Femur (tissue), 1 donor: ENCODE measurements at places on chromosomes 2 and 18.

- DNase-seq: no peak
These were observed 223.4 kb downstream of the TFCP2L1 start for GRCh38 chr2:121061633-121062032.

- no peak for DNase-seq
These were observed 8.7 kb downstream of the FAM178B start for GRCh38 chr2:96977631-96978195.

DNA sequence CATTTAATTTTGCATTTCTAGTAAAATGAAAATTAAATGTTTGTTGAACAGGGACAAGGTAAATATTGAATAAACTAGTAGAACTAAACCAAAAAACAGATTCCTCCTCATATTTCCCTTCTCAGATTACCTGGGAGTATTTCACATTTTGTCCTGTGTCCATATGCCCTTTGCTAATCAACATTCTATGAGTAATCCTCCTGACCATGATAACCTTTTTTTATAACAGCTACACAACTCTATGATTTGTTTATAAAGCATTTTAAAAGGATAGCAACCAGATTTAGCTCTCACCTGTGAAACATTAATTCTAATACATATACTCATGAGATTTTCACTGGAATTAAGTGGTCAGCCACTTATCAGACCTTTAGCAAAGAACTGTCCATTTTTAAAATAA is 7.1 kb upstream of the DSG2 start:
- no peak for DNase-seq

- no peak for DNase-seq
These were observed 12.1 kb upstream of the TRAF3IP1 start for GRCh38 chr2:238308177-238308576.

GRCh38 chr2:36362291-36362690 is 6.7 kb downstream of the CRIM1 start:
- DNase-seq: no peak

DNA sequence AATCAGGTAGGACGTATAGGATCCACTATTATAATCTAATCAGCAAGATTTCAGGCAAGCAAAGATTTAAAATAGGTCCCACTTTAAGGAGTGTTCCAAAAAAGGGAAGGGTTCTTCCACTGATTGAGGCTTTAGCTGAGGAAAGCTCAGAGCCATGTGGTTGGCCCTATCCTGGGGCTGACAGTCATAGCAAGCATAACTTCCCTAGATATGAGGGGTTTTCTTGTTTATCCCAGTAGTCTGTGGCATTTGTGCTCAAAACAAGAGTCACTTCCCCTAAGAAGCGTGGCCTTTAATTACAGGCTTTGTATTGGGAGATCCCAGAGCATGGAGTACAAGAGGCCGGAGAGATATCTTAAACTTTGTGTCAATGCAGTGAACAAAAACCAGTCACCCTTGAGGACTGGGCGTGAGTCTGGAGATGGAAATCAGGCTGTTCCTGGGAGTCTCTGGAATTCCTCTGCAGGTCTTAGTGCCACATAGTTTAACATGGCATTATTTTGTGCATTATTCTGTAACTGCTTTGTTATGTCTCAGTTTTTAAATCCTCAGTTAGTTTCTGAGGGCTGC is 136.9 kb upstream of the FBXO11 start:
- DNase-seq: no peak

GRCh38 chr2:229314117-229314516 is 43.0 kb upstream of the PID1 start:
- DNase-seq: no peak

GRCh38 chr2:109701362-109701761 is 87.2 kb downstream of the SOWAHC start:
- DNase-seq: no peak

GRCh38 chr18:76819411-76820136 is 2.8 kb upstream of the ZNF236 start:
- DNase-seq: no peak

- no peak for DNase-seq
These were observed 207.1 kb upstream of the KYNU start for GRCh38 chr2:142670362-142670761.

GRCh38 chr2:156455361-156455975 is 19.3 kb downstream of the GPD2 start:
- no peak for DNase-seq

GRCh38 chr18:47283476-47283875 is 32.0 kb upstream of the SKOR2 start:
- no peak for DNase-seq

DNA sequence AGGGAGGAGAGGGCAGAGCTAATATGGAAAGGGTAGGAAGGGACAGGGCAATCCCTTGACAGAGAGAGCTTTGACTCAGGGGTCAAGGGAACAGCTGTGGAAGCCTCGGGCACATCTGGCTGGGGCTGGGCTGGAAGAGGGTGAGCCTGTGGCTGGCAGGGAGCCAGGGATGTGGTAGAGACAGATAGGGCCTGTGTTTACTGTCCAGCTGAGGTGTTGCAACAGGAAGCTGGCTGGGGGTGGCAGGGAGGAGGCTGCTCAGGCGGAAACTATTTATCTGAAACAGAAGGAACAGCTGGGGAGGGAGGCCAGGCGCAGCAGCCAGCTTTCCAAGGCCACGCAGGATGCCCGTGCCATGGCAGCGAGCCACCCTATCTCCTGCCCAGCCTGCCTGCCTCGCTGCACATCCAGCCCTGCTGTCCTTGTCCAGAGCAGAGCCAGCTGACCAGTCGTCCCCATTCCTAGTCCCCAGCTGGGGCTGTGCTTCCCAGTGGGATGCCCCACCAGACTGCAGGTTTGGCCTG is 264.7 kb downstream of the CYP26B1 start:
- peak; percentile 82 for DNase-seq

DNA sequence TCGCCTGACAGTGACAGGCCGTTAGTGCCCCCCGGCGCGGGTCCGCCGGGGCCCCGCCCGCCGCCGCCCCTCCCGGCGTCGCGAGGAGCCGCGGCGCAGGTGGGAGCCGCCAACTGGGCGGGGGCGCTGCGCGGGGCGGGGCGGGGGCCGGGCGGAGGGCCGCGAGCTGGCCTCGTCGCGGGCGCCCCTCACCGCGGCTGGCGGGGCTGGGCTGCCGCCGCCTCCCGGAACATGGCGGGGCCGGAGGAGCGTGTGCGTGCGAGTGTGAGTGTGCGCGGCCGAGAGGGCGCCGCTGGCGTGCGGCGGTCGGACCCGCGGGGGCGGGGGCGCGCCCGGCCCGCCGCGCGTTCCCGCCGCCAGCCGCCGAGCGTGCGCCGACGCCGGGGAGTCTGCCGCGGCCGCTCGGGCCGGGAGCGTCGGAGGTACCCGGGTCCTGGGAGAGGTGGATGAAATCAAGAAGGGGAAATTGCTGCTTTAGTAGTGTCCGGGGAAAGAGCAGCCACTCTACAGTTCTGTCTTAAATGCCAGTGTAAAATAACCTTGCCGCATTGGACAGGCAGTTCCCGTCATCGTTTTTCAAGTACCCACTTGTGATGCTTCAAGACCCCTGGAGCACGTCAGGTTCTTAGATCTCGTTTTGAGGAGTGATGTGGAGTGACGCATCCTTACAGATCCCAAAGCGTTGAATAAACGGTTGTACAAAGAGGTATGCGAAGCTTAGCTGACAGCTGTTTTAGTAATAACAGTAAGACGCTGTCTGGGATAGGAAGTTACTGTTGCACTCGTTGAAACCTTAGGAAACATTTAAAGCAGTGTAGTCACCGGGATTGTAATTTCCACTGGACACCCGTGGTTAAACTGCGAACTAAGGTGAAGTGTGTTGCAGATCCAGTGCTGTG is 836 bp downstream of the ANKRD12 start:
- DNase-seq: peak; percentile 83

- DNase-seq: no peak
These were observed 13.6 kb upstream of the CYP27C1 start for GRCh38 chr2:127233710-127234109.

- no peak for DNase-seq
These were observed 36.3 kb downstream of the SMAD2 start for GRCh38 chr18:47893939-47894699.

GRCh38 chr2:146385031-146385430 is 1459.8 kb upstream of the ACVR2A start:
- no peak for DNase-seq

- no peak for DNase-seq
These were observed 45.2 kb downstream of the ST3GAL5 start for GRCh38 chr2:85843543-85843942.

GRCh38 chr2:53131416-53131815 is 636.2 kb upstream of the CHAC2 start:
- DNase-seq: no peak

GRCh38 chr2:109637749-109638570 is 23.8 kb downstream of the SOWAHC start:
- no peak for DNase-seq

DNA sequence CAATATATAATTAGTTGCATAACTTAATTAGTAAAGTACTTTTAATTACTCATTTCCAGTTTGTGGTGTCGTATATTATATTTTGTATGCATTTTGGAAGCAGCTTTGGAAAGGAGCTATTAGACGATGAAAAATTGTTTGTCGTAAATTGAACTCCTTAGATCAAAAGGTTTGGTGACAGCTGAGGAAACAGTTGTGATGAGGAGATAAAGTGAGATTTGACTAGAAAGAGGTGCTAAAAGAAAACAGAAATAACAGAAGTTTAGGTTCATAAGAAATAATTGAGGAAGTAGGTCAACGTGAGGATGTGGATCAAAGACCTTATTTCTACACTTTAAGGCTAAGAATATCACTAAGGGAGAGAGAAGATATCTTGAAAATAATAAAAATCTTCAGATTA is 141.9 kb upstream of the NETO1 start:
- DNase-seq: no peak

DNA sequence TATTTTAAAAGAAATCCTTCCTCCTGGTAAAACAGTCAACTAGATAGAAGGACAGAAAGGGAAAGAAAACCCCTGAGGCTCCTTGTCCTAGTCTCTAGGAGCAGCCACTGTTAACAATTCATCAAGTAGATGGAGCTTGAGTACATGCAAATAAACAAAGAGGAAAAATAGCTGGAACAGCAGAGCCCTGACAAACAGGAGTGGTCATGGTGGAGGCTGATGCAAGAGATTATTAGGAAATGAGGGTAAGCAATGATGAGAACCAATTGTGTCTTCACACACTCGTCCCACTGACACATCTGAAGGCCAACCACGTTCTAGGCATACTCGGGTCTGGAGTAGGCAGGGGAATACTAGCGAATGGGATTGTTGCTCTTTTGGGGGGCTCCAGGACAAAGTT is 9.2 kb downstream of the DLGAP1 start:
- DNase-seq: no peak

GRCh38 chr2:37809525-37809924 is 115.6 kb upstream of the RMDN2 start:
- no peak for DNase-seq

DNA sequence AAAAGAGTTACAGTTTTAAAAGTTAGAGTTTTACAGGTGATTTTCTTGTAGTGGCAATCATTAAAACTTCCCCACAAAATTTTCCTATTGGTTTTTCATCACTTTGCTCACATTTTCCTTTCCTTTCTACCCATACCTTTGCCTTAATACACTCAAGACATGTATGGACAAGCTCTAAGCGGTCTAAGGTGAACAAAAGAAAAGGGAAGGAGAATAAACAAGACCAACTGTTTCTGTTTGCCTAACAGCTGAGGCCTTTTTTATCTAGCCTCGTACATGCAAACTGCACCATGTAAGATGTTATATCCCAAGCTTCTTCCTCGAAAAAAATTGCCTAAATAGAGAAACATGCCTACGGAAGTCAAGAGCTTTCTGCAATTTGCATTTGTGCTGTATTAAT is 33.9 kb upstream of the TBC1D8 start:
- no peak for DNase-seq

GRCh38 chr2:15668611-15669305 is 77.1 kb downstream of the DDX1 start:
- DNase-seq: no peak

GRCh38 chr2:54480025-54480424 is 23.9 kb downstream of the SPTBN1 start:
- no peak for DNase-seq

GRCh38 chr2:112614201-112614840 is 29.9 kb downstream of the CHCHD5 start:
- DNase-seq: no peak

GRCh38 chr2:10721396-10722251 is at the start of gene ATP6V1C2:
TSS of gene ATP6V1C2 (plus strand) at chr2:10721630. CDS start at chr2:10722850, 1,220 bp downstream.
- no peak for DNase-seq

DNA sequence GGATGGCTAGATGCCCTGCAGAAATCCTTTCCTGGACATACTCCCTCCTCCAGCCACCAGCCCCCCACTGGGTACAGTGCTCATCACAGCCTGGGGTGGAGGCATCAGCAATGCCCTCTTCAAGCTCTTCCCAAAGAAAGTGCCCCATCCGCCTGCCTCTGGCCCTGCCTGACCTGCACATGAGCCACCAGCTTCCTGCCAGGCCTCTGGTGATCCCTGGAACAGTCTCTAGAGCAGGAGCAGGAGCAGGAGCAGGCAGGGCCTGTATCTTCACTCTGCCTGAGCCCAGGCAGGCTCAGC is 54.1 kb upstream of the CAB39 start:
- no peak for DNase-seq

GRCh38 chr18:35993013-35993412 is 20.5 kb downstream of the RMP24 start:
- no peak for DNase-seq

DNA sequence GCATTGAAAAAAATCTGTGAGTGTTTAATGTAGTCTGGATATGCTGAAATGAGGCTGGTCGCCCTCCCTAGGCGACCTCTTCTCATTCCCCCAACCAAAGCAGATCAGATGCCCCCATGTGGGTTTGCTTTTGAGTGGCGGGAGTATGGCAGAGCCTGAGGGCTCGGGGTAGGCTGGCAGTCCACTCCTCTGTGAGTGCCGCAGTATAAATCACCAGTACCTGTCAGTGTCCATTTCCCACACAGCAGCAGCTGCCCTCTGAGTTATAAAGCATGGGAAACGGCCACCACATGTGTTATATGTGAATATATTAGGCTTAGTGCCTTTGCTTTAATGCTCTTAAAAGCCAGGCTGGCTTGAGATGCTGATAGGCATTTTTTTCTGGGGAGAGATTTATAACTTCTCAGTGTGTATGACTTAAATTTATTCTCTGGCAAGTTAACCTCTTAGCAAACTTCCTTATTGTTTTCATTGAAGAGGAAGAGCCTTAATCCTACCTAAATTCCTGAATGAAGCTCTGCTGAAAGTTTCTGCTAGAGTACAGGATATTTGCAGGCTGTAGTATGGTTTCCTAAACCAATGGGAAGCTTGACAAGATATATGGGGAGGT is 3.8 kb downstream of the DCC start:
- DNase-seq: no peak

DNA sequence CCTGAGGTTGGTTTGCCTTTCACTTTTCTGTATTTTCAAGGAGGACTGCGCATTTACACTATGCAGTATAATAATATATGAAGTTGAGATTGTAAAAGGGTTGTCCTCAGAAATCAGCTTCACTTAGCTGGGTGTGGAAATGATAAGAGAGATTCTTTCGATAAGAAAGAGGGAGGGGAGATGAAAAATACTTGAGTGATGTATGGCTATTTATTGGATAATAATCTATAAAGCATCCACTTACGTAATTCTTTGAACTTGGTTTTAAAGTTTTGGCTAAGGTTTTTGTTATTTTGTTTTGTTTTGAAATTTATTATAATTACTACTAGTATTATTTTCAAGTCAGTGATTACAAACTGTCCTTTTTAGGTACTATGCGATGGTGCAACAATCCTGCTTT is 40.6 kb downstream of the EFEMP1 start:
- no peak for DNase-seq

GRCh38 chr2:233321166-233321565 is 13.6 kb downstream of the SAG start:
- no peak for DNase-seq

- DNase-seq: no peak
These were observed 275.9 kb upstream of the HS6ST1 start for GRCh38 chr2:128594651-128594910.

- DNase-seq: no peak
These were observed 133.5 kb downstream of the PTGR3 start for GRCh38 chr18:75075429-75075841.
